Stimulated activated CD8-positive, alpha-beta memory T cell treated with anti-CD3 and anti-CD28 coated beads, Interleukin-7, amount 100 ng/mL, for 1 hour (primary cell): ENCODE measurements at places on chromosomes 5 and 9.

DNA sequence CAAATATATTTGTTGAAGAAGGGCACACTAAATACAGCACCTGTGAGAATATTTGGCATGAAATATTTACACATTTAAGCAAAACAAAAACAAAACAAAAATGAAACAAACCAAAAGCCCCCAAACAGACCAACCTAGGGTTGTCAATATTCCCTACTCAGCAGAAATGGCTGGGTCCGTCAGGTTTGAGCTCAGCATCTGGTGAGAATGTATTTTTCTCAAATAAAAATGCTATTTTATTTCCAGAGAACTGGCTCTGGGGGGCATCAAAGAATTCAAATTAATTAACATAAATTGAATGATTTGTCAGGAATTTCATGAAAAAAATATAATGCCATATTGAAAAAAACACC, 142.8 kb upstream of the COL5A1 start:
- no peak for DNase-seq

DNA sequence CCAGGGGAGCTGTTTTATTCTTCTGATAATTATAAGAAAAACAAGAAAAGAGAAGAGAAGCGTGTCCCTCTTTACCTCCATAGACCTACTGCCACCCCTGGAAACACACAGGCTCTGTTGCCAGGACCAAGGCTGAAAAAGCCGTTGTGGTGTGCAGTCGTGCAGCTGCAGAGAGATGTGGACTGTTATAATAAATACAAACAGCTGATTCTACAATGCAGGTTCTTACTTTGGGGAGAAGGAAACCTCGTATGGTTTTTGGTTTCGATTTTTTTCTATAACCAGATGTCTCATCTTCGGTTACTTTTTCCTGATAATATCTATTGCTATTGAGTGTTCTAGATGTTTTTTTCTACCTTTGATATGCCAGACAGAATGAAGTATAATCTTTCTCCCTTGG, 28.1 kb downstream of the FYB1 start:
- DNase-seq = no peak

DNA sequence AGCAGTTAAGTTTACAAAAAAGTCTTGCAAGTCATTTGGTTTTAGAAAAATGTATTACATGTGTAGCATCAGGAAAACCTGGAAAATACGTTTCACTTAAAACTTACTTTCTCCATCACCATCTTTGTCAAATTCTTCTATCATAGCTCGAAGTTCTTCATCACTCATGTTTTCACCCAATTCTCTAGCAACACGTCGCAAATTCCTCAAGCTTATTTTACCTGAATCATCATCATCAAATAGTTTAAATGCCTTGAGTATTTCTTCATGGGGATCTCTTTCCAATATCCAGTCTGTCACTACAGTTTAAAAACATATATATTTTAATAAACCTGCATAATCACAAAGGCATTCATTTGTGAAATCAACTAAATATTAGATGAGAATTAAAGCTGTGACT, 10.3 kb downstream of the CETN3 start:
- DNase-seq = no peak

DNA sequence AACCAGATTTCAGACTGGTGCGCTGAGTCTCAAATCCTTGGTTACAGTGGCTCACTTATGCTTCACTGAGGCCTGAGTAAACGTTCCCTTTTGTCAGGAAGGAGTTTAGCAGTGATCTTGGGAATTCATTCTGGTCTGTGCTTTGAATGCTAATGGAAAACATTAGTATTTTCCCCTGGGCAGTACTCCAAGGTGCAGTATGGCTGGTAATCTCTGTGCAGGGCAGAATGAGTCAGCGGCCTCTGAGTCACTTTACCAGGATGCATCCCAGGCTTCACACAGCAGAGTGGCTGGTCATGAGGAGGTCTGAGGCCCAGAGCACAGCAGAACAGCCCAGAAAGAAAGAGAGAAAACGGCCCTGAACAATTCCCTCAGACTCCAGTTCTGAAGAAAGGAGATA, 54.0 kb downstream of the PCA3 start:
- DNase-seq = no peak

GRCh38 chr9:5620494-5620893, 8.4 kb upstream of the RIC1 start:
- DNase-seq = no peak

GRCh38 chr5:169527066-169527465, 56.5 kb upstream of the SPDL1 start:
- no peak for DNase-seq

- no peak for DNase-seq
Measured at GRCh38 chr5:42089705-42090104, 164.6 kb downstream of the FBXO4 start.

DNA sequence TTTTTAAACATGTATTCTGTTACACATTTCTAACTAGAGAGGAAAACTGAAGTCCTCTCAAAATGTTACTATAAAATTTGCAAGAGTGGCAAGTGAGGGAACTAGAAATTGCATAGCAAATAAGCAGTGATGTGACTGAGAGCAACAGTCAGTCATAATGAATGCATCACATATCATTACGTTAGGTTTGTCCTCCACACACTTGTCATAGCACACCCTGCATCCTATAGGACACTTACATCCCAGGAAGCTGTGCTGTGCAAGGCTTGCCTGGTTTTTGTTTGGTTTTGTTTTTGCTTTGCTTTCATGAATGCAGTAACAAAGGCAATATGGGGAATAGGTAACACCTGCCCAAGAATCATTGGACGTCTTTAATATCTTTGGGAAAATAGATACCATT, 10.8 kb downstream of the NFIB start:
- no peak for DNase-seq

- DNase-seq = no peak
Measured at GRCh38 chr9:134299883-134300282, 26.4 kb upstream of the RXRA start.

- no peak for DNase-seq
Measured at GRCh38 chr9:80893190-80893589, 796.2 kb downstream of the TLE1 start.

- DNase-seq = no peak
Measured at GRCh38 chr5:87560528-87560927, 147.8 kb upstream of the CCNH start.

DNA sequence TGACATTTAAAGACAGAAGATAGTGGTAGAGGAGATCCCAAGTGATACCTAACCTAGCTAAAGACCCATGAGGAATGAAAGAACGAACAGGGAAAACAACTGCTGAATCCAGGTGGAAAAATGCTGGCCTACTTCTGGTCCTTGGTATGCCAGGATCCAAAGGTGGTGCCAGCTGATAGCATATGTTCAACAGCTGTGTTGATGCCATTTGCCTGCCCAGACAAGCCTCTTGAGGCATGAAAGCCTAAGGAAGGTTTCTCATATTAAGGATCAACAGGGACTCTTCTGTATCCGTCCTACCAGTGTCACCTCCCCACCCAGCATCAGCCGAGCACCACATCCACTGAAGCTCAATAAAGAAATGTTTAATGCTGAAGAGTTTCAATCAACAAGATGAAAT, 225.7 kb upstream of the DMRT1 start:
- no peak for DNase-seq
